SIG-M5 (cell line): ENCODE measurements at places on chromosomes 5 and 9.

- DNase-seq = no peak
Observed at GRCh38 chr5:88952996-88953643, 70.1 kb upstream of the MEF2C start.

- no peak for DNase-seq
Observed at GRCh38 chr9:130590305-130590704, 10.9 kb downstream of the FUBP3 start.

DNA sequence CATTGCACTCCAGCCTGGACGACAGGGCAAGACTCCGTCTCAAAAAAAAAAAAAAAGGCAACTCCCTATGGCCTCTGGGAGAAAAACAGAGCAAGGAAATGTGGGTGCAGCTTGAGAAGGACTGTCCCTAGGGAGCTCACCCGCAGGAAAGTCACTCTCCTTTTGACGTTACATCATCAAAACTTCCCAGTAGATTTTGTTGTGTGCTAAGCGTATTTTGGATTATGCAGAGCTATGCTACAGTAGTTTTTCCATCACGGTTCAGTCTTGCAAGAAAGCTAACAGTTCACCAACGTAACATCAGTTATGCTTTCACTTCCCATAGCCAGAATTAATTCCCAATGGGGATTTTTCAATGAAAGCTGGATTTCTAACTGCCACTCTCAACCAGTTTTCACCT, 138.8 kb downstream of the HSD17B3 start:
- no peak for DNase-seq

- DNase-seq = no peak
Observed at GRCh38 chr5:32753051-32753450, 41.9 kb downstream of the NPR3 start.

DNA sequence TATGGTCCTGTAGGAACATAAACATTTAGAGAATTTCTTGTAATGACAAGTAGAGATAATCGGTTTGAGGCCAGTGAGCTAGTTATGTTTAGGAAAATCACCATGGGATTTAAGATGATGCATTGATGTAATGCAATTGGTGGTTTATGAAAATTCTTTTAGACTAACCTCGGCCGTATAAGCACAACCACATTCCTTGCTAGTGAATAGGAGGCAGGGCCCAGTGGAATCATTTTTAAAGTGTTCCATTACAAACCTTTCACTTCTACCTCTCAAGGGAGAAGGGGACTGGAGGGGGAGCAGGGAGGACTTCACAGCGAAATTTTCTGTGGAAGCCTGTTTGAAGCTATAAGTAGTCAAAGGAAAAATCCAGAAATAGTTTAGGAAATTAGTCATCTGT, 71.8 kb upstream of the NFIL3 start:
- no peak for DNase-seq

DNA sequence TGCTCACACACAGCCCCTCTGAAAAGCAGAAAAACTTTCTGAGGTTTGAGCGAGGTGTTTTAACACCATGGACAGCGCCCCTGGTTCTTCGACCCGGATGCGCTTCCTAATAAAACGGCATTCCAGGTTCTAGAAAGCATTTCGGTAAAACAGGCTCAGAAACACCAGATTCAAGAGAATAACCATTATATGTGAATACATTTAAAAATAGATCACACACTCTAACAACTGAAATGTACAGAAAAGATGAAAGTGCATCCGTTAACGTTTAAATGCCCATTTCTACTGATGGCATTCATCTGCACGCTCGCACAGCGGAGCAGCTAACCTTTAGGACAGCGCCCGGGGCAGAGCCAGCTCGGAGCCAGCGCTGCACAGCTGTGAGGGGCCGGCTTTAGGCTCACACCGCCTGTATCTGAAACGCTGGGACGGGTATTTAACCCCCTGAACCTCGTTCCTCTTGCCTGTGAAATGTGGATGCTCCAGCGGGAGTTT, 26.3 kb upstream of the TENT4A start:
- DNase-seq = no peak

DNA sequence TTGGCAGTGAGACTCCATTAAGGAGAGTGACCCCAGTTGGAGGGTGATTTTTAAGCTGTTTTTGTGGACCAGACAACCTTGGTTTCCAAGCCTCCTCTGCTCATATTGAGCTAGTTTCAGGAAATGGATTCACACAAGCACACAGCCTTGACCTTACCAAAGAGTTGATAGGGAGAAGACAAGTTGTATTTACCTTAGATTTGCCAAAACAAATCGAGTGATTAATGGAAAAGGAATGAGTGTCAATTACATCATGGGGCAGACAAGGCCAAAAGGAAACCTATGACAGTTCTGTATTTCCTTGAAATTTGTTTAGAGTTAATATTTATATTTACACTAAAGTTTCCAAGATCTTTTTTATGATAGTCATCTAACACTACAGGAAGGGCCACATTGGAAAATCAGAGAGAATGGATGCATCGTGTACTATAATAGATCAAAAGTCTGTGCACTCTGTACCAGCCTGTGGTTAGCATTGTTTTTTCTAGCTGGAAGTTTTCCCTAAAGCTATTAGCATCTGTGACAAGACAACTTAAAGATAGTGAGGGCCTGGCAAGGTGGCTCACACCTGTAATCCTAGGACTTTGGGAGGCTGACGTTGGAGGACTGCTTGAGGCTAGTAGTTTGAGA, 86.0 kb upstream of the FER start:
- DNase-seq = no peak

DNA sequence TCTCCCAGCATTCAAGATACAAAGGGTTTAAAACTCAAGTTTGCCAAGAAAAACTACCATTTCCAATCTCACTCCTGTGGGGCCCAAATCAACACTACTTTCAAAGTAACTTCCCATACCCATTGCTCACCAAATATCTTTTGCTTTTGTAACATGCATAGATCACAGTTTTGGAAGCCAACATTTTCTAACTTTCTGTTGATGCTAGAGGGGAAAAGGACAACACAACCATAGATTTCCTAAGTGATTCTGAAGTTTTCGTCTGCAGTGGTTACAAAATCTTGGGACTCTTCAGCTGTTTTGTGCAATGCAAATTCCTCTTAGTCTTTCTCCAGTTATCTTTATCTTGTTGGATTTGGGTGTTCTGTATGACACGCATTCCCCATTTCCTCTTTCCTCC, 94.1 kb upstream of the PAPPA start:
- DNase-seq = no peak

- DNase-seq = no peak
Observed at GRCh38 chr9:21473236-21473635, 8.9 kb downstream of the IFNE start.

DNA sequence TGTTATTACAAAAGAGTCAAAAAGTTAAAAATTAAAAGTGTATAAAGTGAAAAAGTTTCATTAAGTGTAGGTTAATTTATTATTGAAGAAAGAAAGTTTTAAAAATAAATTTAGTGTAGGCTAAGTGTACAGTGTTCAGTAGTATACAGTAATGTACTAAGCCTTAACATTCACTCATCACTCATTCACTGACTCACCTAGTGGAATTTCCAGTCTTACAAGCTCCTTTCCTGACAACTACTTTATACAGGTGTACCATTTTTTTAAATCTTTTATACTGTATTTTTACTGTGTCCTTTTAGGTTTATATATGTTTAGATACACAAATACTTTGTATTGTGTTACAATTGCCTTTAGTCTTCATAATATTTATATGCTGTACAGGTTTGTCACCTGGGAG, 530.2 kb upstream of the FAM174A start:
- no peak for DNase-seq

GRCh38 chr5:2256691-2257280, 374.1 kb upstream of the IRX4 start:
- no peak for DNase-seq

DNA sequence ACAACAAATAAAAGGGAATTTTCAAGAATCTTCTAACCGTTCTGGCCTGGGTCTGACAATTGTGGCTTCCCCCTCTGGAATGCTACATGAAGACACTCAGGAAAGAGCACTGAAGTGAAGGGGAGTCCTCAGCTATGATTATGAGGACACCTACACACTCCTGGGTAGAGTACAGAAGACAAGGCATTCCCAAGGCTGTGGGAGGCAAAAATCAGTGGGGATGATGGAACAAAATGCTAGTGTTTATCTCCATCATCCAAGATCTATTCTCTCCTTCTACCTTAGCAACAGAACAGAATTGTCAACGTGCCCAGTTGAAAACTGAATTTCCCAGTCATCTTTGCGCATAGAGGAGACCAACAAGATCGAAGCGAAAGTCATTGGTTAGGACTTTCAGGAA, 130.1 kb upstream of the LARP1 start:
- DNase-seq = no peak

- no peak for DNase-seq
Observed at GRCh38 chr5:36882250-36882649, 5.7 kb downstream of the NIPBL start.

GRCh38 chr5:176517053-176517661, 20.0 kb downstream of the RNF44 start:
- no peak for DNase-seq
